Stimulated activated CD4-positive, alpha-beta T cell treated with anti-CD3 and anti-CD28 coated beads, Interleukin-2, amount 100 ng/mL, for 24 hours (primary cell): ENCODE measurements at places on chromosomes 16 and 17.
A peak's percentile ranks its signal among the peaks of the same experiment; 100 is the strongest.

DNA sequence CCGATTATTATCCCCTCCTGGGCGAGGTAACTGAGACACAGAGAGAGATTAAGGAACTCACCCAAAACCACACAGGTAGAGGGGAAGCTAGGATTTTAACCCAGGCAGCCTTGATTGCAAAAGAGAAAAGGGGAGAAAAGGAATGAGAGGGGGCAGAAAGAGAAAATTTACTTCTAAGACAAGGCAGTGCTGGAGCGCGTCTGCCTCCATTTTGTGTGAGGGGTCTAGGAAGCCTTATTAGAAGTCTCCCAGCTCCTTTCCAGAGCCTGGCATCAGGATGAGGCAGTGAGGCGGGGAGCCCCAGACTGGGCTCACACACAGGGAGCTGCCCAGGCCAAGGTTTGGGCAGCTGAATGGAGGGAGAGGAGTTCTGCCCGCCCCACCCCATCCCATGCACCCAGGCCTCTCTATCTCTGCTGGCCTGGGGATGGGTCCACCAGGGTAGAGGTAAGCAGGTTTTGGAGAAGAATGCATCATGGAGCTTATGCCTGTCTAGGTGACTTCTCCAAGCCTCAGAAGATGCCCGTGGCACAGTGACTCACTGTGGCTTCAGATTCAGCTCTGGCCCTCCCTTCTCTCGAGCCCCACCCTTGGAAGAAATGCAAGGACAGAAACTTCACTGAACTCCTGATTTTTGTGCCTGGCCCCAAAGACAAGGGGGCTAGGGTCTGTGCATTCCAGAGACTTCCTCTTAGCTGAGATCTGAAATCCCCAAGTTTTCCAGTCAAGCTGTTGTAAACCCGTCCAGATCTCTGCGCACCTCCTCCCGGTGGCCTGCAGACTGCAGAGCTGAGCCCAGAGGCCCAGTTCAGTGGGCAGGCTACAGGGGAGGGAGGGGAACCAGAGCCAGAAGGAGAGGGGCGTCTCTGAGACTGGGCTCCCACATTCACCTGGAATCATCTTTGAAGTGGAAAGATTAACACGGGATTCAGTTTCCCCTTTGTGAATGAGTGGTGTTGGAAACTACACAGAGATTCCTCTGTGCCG is 95.1 kb upstream of the CDH5 start:
- DNase-seq, result no peak

- no peak for DNase-seq
Measured at GRCh38 chr16:67082891-67083290, 26.9 kb upstream of the PHAF1 start.

DNA sequence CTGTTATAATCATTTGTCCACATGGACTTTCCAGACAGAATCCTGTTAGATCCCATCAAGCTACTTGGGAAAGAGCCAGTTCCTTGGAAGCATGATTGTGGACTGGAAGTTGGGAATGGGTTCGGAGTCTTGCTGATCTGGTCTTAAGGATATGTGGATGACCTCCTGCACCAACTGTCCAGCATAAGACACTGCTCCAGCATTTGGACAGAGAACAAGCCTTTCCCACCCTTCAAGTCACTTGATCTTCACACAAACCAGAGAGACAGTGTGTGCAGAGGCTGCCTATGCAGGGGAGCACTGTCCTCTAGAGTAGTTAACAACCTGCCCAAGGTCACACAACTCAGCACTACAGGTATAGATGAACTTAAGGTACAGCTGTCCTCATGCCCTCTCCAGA is 5.8 kb upstream of the MT1B start:
- DNase-seq, result no peak

GRCh38 chr16:11108466-11108805 is 147.6 kb downstream of the SOCS1 start:
- no peak for DNase-seq

- DNase-seq, result no peak
Measured at GRCh38 chr16:69169051-69169450, 17.9 kb upstream of the SNTB2 start.

GRCh38 chr17:8556074-8556473 is 74.5 kb downstream of the MYH10 start:
- no peak for DNase-seq

GRCh38 chr17:62738281-62738680 is 69.8 kb downstream of the MARCHF10 start:
- DNase-seq, result no peak

- no peak for DNase-seq
Measured at GRCh38 chr16:84561291-84561690, 56.6 kb downstream of the COTL1 start.

DNA sequence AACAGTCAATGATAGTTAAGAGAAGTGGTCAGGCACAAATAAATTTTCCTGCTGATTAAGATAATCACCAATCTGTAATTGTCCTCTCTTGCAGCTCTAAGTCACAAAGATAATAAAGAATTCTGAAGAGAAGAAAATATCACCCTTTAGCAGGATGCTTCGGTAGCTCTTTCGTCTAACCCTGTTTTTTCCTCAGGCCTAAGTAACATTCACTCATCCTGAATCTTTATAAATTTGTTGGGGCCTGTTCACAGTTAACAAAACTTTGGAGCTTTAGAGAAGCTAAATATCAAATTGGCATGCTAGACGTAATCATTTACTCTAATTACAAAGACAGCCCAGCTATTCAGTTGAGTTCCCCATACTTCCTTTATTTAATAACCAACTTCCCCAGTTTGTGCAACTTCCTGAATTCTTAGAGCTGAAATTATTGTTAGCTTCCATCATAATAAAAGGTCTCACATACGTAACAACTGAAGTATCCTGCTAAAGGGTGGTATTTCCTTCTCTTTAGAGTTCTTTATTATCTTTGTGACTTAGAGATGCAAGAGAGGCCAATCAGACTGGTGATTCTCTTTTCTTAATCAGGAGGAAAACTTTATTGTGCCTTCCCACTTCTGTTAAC is 118.6 kb downstream of the TANGO6 start:
- no peak for DNase-seq

DNA sequence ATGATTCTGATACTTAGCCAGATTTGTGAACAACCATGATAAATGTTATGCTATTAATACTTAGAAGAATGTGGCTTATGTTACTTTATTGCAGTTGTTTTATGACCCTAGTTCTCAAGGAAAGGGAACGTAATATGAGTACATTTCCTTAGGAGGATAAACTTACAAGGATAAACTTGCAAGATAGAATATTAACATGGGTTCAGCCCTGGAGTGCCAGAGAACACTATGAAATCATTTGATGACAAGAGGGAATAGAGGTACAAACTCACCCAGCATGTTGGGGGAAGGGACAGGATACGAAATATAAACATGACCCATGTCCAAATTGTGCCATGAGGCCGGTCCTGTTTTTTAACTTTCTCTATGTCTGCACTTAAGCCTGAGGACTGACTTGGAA is 13.0 kb upstream of the ABCA5 start:
- no peak for DNase-seq

- no peak for DNase-seq
Measured at GRCh38 chr17:75588596-75589011, 1.0 kb downstream of the MYO15B start.

DNA sequence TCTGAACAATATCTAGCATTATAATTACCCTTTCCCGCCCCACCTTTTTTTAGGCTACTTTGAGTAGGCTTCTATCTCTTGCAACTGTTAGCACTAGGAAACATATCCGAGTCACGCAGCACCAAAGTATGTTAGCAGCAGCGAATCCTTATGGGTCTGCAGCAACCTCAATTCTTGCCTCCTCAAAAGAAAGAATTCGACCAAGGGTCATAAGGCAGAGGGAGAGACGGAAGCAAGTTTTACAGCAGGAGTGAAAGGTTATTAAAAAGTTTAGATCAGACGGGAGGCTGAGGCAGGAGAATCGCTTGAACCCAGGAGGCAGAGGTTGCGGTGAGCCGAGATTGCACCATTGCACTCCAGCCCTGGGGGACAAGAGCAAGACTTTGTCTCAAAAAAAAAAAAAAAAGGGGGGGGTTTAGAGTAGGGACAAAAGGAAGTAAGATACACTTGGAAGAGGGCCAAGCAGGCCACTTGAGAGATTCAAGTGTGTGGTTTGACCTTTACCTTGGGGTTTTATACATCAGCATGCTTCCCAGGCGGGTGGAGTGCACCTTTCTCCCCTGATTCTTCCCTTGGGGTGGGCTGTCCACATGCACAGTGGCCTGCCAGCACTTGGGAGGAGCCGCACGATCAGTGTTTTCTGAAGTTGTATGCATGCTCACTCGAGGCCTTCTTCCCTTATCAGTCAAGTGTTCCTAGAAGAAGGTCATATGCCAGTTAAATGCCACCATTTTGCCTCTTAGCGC is 67.7 kb downstream of the HLF start:
- no peak for DNase-seq

- no peak for DNase-seq
Measured at GRCh38 chr16:82384949-82385348, 214.9 kb upstream of the MPHOSPH6 start.

DNA sequence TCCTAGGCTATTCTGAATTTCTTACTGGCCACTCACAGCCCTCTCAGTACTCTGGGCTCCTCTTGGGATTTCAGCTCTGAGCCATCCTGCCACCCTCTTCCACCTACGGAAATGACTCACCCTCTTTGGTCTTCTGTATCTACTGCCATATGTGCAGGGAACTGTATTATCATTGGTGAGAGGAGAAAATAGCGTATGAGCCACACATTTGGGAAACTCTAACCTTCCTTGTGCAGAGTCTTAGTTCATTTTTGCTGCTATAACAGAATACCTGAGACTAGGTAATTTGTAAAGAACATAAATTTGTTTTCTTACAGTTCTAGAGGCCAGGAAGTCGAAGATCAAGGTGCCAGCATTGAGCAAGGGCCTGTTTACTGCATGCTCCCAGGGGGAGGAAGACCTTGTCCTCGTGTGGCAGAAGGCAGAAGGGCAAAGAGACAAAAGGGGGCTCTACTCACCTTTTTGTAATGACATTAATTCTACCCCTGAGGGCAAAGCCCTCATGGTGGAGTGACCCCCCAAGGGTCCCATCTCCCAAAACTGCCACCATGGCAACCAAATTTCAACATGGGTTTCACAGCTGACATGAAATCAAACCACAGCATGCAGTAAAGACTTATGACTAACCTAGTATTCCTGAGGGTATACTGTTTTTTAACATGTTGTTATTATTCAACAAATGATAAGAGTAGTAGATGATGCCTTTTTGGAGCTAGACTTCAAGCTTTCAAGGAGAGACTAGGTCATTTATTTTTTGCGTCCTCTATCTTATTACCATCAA is 191.8 kb downstream of the PRKCA start:
- DNase-seq, result no peak

GRCh38 chr17:81478119-81478518 is 34.5 kb downstream of the ACTG1 start:
- DNase-seq, result no peak

DNA sequence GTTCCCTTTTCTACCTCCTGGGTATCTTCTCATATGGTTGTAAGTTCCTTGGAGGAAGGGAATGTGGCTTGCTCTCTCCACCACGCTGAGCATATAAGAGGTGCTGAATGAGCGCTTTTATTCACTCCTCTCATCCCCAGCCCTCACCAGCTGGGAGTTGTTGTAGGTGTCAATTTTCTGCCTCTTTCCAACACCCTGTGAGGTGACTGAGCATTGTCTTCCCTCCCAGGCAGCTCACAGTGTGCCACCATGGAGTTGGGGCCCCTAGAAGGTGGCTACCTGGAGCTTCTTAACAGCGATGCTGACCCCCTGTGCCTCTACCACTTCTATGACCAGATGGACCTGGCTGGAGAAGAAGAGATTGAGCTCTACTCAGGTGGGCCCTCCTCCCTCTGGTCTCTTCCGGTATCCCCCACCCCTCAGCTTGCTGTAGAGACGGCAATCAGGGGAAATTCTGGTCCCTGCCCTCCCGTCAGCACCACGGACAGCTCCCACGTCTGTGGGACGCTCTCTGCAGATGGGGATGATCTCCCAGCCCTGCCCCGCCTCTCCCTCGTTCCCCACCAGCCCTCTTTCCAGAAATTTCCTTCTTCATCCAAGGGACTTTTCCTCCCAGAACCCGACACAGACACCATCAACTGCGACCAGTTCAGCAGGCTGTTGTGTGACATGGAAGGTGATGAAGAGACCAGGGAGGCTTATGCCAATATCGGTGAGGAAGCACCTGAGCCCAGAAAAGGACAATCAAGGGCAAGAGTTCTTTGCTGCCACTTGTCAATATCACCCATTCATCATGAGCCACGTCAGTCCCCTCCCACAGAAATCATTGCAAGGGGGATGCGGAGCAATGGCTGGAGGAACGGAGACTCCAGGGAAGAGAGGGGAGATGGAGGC is 18.3 kb downstream of the CIITA start:
- DNase-seq, result peak; percentile 54

- no peak for DNase-seq
Measured at GRCh38 chr17:28807925-28808634, 34.5 kb downstream of the FAM222B start.

DNA sequence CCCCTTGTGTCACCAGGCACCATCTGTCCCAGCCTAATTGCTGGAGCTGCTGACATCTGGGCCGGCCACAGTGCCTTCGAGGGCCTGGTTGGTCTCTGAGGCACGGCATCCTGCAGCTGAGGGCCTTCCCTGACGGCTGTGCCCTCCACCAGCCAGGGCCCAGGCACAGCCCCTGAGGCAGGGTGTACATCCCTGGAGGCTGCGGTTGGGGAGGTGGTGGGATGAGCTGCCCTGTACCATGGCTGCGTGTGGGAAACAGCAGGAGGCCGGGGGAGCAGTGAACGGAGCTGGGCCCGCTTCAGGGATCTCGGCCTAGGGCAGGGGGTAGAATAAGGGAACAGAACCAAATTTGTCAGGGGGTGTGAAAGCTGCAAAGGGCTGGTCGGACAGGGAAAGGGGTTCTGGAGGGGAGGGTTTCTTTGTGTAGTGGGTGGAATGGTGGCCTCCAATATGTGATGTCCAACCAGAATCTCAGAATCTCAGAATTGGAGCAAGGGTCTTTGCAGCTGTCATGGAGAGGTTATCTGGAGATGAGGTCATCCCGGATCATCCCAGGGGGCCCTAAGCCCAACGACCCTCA is 10.0 kb upstream of the SLC38A10 start:
- no peak for DNase-seq

DNA sequence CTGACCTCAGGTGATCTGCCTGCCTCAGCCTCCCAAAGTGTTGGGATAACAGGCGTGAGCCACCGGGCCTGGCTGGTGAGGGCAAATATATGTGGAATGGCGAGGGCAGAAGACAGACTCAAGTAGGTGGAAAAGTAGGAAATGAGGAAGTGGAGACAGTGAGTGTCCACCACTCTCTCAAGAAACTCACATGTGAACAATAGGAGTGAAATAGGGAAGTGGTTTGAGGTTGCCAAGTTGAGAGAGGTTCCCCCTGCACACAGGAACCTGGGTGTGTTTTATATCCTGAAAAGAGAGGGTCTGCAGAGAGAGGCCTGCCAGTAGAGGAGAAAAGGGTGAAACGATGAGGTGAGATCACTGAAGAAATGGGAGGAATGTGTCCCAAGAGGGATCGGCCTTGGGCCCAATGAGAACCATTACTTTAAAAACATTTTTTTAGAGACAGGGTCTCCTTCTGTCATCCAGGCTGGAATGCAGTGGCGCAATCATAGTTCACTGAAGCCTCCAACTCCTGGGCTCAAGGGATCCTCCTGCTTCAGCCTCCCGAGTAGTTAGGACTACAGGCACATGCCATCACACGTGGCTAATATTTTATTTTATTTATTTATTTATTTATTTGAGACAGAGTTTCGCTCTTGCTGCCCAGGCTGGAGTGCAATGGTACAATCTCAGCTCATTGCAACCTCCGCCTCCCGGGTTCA is 17.1 kb upstream of the CORO1A start:
- no peak for DNase-seq

GRCh38 chr17:79026376-79027273 is 2.7 kb downstream of the C1QTNF1 start:
- DNase-seq, result no peak

- DNase-seq, result no peak
Measured at GRCh38 chr17:82134101-82134500, 36.1 kb upstream of the FASN start.

GRCh38 chr17:30299000-30299399 is 7.3 kb upstream of the BLMH start:
- DNase-seq, result no peak
